HT1080 (cell line): ENCODE measurements at places on chromosomes 2 and 18.

GRCh38 chr2:9105601-9106337 lies 100.8 kb upstream of the ASAP2 start:
- no peak for DNase-seq

GRCh38 chr18:76622651-76623050 lies 127.6 kb upstream of the ZNF516 start:
- DNase-seq, result no peak

DNA sequence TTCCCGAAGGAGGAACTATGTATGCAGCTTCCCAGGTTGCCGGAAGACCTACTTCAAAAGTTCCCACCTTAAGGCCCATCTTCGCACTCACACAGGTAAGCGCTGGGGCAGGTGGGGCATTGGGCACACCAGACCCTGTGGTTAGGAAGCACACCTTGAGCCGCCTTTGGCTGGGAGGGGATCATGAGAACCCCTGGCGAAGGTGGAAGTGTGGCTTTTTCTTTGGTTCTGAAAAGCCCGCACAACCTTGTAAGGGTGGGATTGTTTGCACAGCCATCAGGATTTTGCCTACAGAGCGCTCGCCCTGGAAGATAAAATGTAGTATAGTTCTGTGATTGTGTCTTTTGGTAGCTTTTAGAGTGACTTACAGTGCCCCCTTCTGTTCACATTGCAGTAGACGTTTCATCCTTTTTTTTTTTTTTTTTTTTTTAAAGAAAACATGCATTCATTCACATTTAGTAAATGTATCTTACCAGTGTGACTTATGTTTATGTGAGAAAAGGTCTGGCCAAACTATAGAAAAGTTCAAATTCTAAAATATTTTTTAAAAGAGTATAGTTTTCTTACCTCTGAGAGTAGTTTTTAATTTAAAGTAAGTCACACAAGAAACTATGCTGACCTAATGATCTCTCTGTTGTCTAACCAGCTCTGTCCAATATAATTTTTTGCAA lies 5.3 kb downstream of the KLF11 start:
- DNase-seq, result peak; percentile 53

DNA sequence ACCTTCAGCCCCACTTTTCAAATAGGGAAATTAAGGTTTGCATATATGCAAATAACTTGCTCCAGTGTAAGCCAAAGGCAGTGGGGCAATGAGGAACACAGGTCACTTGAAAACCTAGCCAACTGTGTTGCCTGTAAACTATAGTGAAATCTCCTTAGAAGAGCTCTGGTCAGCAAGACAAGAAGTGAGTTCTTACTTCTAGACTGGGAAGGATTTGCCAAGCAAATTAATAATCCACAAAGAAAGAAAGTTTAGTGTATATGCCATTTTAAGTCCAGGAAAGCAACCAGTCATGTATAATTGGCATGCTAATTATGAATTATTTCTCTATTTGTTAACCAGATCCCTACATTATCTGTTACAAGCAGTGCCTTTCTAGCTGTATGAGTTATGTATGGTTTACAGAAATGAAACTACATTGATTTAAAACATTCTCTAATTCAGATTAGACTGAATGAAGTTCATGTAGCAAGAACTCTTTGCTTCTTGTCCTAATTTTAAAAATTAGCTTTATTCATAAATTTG lies 129.9 kb downstream of the MTX2 start:
- DNase-seq, result no peak

DNA sequence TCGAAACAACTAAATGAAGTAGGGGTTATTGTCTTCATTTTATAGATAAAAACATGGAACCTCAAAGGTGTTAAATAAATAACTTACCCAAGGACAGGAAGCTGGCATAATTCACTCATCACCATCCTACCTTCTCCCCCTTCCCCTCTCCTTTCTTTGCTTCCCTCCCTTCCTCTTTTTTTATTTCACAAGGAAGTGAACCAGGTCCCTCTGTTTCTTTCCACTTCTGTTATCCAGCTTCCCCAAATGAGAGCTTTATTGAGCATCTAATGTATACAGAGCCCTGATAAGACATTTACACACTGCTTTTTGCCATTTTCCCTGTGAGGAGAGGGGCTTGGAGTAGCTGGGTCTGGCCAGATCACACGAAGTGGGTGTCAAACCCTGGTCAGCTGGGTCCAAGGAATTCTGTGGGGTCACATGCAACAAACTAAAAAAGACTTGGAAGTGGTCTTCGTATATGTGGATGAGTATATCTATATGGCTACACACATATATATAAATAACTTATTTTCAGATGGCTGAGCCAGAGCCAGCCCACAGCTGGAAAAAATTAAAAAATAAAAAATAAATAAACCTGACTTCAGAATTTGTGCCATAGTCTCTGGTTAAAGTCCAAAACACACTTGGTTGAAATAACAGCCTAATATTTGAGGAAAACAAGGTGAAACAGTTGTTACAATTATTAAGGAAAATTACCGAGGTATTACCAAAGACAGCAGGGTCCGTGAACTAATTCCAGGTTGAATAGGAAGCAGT lies 49.3 kb upstream of the FOSL2 start:
- no peak for DNase-seq

DNA sequence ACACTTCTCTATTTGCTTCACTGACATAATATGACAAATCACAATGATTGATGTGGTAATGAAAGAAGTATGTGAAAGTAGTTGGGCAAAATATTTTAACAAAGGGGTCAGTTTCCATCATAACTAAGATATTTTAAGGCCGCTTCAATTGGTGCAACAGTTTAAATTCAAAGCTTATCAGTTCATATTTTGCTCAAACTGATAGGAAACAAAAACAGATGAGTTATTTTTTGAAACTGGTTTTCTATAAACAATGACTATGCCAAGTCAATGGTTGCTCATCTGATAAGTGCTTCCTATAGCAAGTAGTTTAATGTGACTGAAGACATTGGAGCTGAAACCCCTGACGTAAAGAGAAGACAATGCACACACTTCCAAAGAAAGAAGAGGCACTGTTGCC lies 1290.7 kb downstream of the SUCLG1 start:
- no peak for DNase-seq

DNA sequence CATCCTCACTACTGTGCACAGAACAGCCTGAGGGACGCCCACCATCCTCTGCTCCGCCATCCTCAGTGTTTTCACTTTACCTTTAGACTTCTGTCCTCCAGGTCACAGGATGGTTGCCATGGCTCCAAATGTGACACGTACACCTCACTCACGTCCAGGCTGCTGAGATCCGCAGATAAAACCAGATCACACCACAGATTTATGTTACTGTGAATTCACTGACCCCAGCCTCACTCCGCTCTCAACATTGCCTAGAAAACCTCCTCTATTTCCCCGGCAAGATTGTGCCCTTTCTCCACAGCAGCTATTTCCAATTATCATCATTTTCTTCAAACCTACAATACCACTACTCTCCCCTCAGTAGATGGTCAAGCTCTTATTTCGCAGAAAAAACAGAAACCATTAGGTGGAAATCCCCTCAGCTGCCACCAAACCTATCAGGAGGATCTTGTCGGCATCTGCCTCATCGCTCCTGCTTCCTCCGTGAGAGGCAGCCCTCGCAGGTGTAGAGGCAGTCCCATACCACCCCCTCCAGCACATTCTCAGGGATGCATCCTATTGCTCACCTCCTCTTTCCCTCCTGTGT lies 49.8 kb upstream of the SLC1A4 start:
- no peak for DNase-seq

- no peak for DNase-seq
Measured at GRCh38 chr2:71078624-71079023, 10.2 kb downstream of the NAGK start.

DNA sequence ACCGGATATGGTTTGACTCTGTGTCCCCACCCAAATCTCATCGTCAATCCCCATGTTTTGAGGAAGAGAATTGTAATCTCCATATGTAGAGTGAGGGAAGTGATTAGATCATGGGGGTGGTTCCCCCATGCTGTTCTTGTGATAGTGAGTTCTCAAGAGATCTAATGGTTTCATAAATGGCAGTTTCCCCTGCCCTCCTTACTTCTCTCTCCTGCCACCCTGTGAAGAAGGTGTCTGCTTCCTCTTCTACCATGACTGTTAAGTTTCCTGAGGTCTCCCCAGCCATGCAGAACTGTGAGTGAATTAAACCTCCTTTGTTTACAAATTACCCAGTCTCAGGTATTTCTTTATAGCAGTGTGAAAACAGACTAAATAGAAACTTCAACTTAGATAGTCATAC lies 69.5 kb downstream of the SESTD1 start:
- no peak for DNase-seq

GRCh38 chr2:202335791-202336467 lies 40.2 kb upstream of the BMPR2 start:
- DNase-seq, result peak; percentile 67

- no peak for DNase-seq
Measured at GRCh38 chr2:127011231-127011661, 95.7 kb downstream of the BIN1 start.

DNA sequence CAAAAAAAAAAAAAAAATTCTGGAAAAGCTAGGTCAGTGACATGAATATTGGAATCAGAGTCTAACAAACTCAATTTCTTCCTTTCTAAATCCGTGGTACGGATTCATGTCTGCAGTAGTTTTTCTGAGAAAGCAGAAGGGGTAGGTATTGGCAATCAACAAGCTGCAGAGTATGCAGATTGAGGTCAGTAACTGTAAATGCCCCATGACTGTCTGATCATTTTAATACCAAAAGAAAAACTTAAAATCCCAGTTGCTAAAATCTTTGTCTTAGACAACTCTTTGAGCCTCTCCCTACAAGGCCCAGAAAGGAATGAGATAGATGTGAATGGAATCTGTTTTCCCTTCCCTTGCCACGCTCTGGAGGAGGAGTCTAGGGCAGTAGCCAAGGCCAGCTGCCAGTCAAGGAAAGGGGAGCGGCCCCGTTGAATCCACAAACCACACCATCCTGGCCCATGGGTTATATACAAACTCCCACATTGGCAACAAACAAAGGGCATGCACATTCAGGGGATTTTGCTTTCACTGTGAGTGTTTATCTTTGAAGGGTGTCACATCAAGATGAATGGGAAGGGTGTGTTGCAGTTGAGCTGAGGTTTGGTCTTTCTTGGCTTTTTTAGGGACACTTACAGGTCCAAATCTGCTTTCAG lies 6.1 kb upstream of the CASP8 start:
- no peak for DNase-seq

DNA sequence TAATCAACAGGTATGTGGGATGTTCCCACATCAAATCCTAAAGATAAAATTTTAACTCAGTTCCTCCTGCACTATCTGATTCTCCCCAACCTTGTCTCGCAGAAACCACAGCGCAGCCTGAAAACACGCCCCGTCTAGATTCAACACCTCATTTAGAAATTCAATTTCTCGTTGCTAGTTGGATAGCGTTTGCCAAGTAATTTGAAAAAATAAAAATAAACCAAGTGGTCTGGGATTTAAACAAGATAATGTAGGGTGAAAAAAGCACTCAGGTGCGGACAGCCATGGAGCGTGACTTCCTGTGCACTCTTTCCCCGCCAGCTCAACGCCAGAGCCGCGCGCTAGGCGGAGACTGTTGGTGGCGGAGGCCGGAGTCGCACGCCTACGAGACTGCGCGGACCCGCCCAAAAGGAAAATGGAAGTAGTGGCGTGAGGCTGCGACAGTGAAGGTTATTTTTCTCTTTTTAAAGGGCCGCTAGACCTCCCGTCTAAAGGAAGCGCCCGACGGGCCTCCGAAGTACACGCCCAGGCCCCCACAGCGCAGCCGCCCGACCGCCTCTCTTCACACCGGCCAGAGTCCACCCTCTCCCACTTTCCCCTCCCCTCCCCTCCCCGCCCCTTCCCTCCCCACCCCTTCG lies 615 bp upstream of the CCNT2 start:
- DNase-seq, result no peak

- DNase-seq, result peak; percentile 27
Measured at GRCh38 chr18:68314403-68314802, 400.5 kb downstream of the TMX3 start.

DNA sequence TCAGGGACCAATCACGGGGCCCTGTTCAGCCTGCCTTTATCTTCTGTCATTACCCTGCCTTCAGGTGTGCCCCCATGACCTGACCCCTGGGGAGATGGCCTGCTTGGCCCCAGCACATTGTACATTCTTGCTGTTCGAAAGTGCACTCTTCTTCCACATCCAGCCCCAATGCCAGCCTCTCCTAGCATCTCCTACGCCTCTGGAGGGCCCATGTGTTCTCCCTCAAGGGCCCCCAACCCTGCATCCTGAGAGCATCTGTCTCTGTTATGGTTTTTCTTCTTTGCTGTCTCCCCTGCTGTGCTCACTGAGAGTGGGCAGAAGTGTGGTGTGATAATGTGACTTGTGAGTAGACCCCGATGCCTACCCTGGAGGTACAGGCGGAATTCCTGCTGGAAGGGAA lies 41.5 kb upstream of the OTOS start:
- DNase-seq, result no peak

- no peak for DNase-seq
Measured at GRCh38 chr2:111904726-111905474, 6.5 kb downstream of the MERTK start.
